ENCODE measurements at places on chromosomes 12 and 14.

DNA sequence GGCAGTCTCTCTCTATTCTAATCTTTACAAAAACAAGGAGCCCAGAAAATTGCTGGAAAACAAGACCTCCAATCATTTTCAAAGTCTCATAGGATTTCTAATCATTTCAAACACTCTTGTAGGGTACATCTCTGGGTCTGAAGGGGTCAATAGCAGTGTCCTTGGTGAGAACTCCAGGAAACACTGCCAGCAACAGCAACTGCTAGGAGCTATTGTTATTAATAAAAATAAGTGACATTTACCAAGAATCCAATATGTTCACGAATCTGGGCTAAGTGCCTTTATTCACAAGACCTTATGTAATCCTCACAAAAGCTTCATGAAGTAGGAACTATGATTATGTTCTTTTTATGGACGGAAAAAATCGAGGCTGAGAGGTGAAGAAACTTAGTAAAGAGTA is 72.8 kb downstream of the TTC7B start:
- no peak for DNase-seq

GRCh38 chr14:61125867-61126572 is 145.0 kb downstream of the SLC38A6 start:
- peak; percentile 75 for DNase-seq

DNA sequence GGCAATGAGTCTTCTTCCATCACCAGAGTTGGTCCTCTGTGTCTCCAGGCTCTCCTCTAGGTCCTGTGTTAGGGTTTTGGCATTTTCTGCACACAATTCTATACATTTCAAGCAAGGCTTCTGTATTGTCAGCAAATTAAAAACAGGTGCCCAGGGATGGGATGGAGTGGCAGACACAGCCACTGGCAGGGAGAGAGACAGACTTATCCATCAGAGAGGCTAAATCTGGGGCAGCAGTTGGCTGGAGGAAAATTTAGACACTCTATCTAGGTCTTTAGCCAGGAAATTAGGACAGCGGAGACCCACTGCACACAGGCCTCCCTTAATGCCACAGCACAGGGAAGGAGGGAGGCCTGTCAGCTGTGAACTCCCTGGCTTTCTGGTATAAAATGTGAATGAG is 20.2 kb downstream of the PLEKHD1 start:
- no peak for DNase-seq

- DNase-seq: no peak
Measured at GRCh38 chr12:67331828-67332227, 62.7 kb downstream of the CAND1 start.
